ENCODE measurements at places on chromosomes 3 and 15.

DNA sequence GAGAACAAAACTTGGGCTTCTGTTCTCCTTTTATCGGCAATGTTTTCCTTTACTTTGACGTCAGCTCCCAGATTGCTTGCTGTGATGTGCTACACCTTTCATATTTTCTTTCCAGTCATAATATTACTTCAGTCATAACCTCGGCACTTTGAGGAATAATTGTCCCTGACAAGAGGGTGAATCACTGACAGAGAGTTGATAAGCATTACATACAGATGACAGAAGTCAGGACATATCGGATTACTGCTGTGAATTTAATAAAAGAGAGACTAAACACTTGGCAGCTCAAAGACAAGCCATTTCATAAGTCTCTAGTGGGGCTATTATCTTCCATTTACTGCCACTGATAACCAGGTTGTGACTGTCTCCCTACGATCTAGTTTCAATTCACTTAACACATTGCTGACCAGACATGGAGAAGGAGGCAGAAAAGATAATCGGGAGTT lies 362.1 kb upstream of the ARRDC4 start:
- no peak for DNase-seq

GRCh38 chr3:122415762-122416654 lies at the start of gene WDR5B:
Gene WDR5B, minus strand, starts transcription at chr3:122416062. Its CDS starts 534 bp downstream, at chr3:122415528.
- DNase-seq: no peak

DNA sequence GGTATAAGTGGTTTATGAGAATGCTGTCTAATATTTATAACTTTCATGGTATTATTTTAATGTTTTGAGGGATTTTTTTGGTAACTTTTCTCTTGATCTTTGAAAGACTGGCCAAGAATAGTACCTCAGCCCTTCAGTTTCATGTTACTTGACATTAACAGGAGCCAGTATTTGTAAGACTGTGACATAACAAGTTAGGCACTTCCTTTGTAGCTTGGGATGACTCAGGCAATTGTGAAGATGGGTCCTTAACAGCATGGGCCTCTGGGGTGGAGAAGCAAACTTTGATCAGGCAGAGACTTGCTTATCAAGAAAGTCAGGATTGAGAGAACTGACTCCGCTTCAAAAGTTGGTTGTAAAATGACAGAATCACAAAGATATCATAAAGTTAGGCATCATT lies 9.5 kb downstream of the LRRC49 start:
- no peak for DNase-seq

DNA sequence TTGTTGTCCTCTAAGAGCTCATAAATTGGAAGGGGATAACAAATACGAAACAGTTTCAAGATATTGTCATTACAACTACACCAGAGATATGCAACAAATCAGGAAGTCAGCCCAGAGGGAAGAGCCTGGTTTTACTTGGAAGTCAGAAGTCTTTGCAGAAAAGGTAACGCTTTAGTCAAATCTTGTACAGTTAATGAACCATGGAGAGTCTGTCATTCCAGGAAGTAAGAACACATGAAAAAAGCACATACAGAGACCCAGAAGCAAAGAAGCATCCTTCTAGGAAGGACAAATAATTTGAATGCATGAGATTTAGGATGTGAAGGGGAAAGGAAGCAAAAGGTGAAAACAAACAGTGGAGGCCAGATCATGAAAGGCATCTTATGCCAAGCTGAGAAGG lies 19.6 kb downstream of the DYNC1LI1 start:
- no peak for DNase-seq

- DNase-seq: no peak
Observed at GRCh38 chr3:178849199-178849910, 222.3 kb downstream of the ZMAT3 start.

- no peak for DNase-seq
Observed at GRCh38 chr3:9153904-9154619, 95.4 kb downstream of the SRGAP3 start.

DNA sequence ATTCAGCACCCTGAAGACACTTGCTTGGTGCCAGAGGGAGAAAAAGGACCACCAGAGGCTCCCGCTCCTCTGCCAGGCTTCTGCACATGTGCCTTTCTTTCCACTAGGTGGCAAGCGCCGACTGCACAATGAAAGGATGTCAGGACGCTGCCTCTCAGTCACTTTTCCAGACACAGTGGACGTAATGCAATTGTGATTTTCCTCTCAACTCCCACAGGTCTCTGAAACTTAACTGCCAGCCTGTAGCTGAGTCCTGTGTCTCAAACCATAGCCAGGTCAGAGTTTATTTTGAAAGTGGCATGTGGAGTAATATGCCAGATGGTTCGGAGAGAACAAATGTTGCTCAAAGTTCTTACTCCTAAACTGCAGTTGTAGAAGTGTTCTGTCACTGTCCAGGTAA lies 162.9 kb downstream of the ITPR1 start:
- DNase-seq: peak; percentile 39

- DNase-seq: no peak
Observed at GRCh38 chr3:13710251-13710650, 161.3 kb downstream of the FBLN2 start.

DNA sequence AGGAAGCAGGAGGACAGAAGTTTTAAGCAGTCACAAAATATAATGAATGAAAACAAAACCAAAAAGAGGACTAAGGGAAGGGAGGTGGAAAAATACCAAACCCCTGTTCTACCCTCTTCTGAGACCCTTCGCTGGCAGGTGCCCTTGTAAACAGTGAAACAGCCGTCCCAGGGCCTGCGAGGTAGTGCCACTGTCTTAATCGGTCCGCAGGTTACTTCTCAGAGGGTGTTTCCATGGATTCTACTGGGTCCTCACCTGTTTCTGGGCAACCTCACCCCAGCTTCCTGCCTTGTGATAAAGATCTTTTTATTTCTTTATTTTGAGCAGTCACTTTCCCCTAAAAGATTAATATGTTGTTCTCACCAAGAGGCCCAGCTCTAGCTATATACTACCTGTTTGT lies 65.3 kb downstream of the SLC30A4 start:
- DNase-seq: no peak

GRCh38 chr3:128343287-128344051 lies 123.2 kb downstream of the DNAJB8 start:
- DNase-seq: no peak

- no peak for DNase-seq
Observed at GRCh38 chr3:147521646-147522045, 112.5 kb downstream of the ZIC1 start.

DNA sequence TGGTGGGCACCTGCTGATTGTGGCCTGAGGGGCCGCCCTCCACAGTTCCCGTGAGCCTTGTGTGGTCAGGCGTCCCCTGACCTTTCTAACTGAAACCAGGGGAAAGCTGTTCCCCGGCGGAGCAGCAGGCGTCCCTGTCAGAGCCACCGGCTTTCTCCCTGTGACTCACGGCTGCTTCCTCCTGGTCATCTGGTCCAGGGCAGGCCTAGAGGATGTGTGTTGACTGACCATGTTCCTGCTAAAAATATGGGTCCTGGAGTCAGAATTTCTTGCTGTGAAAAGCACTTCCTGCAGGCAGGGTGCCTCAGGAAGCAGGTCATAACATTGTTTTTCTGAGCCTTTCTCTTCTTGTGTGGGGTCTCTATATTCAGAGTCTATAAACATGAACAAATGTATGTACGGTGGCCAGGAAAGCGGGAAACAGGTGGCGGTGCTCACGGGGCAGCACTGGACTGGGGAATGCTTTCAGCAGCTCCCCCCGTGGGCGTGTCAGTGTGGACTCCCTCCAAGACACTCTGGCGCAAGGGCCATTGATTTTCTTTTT lies 38.4 kb upstream of the CGNL1 start:
- DNase-seq: no peak

- no peak for DNase-seq
Observed at GRCh38 chr3:167972502-167972901, 123.2 kb downstream of the GOLIM4 start.

GRCh38 chr3:59575113-59576001 lies 525.5 kb upstream of the CFAP20DC start:
- DNase-seq: peak; percentile 85

- no peak for DNase-seq
Observed at GRCh38 chr3:117052395-117052794, 342.8 kb downstream of the TUSC7 start.

- no peak for DNase-seq
Observed at GRCh38 chr3:39548282-39548681, 80.8 kb downstream of the MOBP start.

- DNase-seq: no peak
Observed at GRCh38 chr15:27884726-27885125, 214.4 kb downstream of the OCA2 start.

GRCh38 chr15:78054966-78055365 lies 22.5 kb downstream of the TBC1D2B start:
- no peak for DNase-seq

GRCh38 chr15:65856821-65857455 lies 12.4 kb upstream of the RAB11A start:
- peak; percentile 18 for DNase-seq

DNA sequence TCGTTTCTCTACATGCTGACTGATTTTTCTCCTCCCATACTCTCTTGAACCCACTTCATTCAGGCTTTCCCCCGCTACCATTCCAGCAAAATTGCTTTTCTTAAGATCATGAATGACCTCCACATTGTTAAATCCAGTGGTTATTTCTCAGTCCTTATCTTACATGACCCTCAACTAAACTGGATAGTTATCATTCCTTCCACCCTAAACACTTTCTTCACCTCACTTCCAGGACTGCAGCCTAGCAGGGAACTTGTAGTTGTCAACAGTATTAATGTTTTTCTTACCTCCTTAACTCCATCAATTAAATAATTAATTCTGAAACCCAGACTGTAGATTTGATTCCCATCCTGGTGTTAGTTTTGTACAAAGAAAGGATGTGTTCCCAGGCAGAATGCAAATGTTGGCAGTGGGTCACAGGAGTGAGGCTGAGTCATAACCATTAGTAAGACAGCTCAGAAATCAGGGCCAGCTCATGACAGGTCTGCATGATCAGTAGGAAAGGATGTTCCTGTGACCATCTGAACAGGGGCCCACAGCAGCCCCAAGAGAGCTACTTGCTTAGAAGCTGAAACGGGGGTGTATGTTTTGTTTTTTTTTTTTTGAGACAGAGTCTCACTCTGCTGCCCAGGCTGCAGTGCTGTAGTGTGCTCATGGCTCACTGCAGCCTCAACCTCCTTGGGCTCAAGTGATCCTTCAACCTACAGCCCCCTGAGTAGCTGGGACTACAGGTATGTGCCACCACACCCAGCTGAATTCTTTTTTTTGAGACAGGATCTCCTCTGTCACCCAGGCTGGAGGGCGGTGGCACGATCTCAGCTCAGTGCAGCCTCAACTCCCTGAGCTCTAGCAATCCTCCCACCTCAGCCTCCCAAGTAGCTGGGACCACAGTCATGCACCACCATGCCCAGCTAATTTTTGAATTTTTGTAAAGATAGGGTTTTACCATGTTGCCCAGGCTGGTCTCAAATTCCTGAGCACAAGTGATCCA lies 9.1 kb downstream of the BCL2L10 start:
- no peak for DNase-seq

- DNase-seq: no peak
Observed at GRCh38 chr3:155517903-155518302, 224.4 kb upstream of the STRIT1 start.

GRCh38 chr15:66387163-66388042 lies 691 bp downstream of the MAP2K1 start:
- peak; percentile 34 for DNase-seq

GRCh38 chr3:69370156-69370883 lies 15.6 kb downstream of the FRMD4B start:
- no peak for DNase-seq

DNA sequence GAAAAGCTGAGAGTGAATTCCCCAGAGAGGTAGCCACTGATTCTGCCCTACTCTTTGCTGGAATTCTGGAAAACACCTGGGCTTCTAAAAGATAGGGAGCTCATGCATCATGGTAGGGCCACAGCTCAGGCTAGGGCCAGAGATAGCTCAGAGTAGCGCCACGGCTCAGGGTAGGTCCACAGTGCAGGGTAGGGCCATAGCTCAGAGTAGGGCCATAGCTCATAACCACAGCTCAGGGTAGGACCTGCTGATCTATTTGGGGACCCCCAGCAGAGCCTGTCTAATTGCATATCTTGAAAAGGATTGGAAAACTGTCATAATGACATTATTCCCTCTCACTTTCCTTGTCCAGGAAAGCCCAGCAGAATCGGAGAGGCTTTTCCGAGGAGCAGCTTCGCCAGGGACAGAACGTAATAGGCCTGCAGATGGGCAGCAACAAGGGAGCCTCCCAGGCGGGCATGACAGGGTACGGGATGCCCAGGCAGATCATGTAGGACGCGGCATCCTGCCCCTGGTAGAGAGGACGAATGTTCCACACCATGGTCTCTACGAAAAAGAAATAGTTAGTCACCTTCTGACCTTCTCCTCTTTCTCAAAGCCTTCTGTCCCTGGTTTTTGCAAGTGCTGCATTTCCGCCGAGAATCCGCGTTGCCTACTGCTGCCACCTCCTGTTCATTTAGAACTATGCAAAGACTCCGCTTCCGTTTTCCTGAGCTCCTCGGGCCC lies 14.5 kb downstream of the TAGLN3 start:
- peak; percentile 42 for DNase-seq

- DNase-seq: peak; percentile 43
Observed at GRCh38 chr3:170642882-170643601, 57.2 kb upstream of the SLC7A14 start.

GRCh38 chr3:61846488-61846887 lies 285.1 kb downstream of the PTPRG start:
- DNase-seq: no peak

DNA sequence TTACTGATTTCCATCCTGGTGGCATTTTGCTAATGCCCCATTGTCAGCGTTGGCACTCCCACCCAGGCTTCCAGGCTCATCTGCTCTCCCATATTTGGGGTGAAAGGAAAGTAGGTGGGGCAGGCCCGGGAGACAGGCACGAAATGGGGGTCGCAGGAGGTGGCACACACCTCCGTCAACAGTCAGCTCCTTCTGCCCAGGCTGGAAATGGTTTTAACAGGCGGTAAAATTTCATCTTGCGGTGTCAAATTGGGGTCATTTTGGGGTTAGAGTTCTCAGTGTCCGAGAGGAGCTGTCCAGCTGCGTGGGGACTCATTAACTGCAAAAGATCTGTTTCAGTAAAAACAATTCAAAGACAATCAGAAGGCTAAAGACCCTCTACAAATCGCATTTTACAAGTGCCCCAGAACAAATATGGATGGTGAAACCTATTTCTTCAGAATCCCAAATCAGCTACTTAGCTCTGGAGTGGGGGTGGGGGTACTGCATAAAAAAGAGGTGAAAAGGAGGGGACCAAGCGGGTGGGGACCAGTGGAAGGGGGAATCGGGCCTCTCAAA lies 4.2 kb upstream of the MEIS2 start:
- no peak for DNase-seq

DNA sequence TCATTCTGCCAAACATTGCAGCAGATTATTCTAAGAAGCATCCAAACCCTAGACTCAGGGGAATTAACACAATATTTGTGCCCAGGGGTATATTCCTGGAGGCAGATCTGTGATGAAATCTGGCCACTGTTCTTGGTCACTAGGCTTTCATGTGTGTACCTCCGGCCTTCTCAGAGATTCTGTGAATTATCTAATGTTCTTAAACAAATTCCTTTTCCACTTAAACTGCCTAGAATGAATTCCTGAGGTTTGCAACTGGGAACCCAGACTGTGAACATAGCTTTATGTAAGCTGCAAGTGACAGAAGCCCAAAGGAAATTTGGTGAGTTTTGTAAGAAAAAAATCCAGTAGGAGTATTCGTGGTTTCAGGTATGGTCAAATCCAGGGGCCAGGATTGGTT lies 20.7 kb upstream of the CTNNB1 start:
- no peak for DNase-seq

- no peak for DNase-seq
Observed at GRCh38 chr15:101133751-101134261, 118.0 kb downstream of the CHSY1 start.
